NCI-H446 treated with DMSO at 0.1 percent for 48 hours (cell line): ENCODE measurements at places on chromosomes 7 and 10.

DNA sequence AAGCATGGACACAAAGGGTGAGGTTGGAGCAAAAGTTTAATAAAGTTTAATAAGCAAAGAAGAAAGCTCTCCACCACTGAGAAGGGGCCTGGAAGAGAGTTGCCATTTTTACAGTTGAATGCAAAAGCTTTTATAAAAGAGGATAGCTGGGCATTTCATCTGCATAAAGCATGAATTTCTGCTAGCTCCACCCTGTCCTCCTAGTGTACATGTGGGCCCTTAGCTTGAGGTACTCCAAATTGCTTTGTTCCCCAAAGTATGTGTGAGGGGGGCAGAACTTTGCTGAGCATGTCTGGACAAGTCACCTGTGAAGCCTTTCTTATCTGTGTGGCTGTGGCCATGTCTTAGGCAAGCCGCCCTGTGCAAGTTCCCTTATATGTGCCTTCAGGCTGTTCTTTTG, 22.6 kb upstream of the CROT start:
- no peak for DNase-seq

GRCh38 chr7:2431260-2431867, 28.0 kb downstream of the CHST12 start:
- no peak for DNase-seq

GRCh38 chr10:130809761-130810515, 501.6 kb downstream of the TCERG1L start:
- no peak for DNase-seq

- no peak for DNase-seq
These were observed 35.5 kb downstream of the GRIFIN start for GRCh38 chr7:2440608-2441245.

GRCh38 chr7:77783111-77783510, 15.1 kb downstream of the TMEM60 start:
- DNase-seq: no peak

DNA sequence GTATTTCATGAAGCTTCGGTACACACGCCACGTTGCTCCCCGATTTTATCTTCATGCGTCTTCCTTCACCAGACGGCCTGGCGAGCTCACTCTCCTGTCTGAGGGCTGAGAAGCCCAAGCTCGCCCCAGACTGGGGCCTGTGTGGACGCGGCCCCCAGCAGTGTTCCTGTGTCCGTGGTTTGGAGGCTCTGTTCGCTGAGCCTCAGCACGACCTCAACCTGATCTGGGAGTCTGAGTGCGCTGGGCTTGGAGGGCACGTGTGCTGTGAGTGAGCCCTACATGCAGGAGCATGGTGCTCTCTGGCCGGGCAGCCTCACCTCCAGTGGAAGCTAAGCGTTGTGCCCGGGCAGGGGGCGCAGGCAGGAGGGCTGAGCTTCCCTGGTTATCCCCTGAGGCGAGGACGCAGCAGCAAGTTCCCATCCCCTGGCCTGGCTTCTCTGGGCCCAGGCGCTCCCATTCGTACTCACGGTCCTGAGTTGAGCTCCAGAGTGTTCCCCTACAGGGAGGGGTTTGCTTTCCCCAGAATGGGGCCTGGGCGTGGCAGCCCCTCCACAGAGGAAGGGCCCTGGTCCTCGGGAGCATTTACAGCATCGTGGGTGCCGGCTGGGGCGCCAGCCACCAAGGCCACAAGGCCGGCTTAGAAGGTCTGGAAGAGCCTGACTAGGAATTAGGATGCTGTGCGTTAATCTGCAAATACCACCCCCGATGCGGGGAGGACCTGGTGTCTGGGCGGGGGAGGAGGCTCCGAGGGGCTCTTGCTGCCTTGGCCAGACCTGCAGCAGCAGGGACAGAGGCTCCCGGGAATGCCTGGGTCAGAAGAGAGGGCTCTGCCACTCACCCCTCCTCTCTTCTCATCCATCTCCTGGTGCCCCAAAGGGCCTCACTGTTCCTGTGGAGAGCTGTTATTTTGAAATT, 400.6 kb downstream of the DNAJB6 start:
- no peak for DNase-seq

DNA sequence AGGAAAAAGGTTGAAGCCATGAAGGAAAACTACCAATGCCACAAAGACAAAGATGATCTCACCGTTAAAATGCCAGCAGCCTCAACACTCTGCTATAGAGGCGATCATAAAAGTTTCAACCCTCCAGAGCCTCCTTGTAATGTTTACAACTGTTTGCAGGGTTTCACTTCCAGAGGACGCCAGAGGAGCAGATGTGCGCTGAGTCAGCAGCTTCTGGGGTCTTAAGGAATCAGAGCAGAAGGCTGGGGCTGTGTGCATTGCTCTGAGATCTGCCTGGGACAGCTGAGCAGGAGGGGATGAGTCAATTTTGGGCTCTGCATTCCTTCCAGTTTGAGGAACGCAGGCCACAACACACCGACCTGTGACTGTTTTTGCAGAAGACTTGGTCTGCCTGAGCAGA, 98.3 kb downstream of the TMEM130 start:
- DNase-seq: no peak

GRCh38 chr10:128156999-128157755, 31.0 kb upstream of the MKI67 start:
- no peak for DNase-seq

DNA sequence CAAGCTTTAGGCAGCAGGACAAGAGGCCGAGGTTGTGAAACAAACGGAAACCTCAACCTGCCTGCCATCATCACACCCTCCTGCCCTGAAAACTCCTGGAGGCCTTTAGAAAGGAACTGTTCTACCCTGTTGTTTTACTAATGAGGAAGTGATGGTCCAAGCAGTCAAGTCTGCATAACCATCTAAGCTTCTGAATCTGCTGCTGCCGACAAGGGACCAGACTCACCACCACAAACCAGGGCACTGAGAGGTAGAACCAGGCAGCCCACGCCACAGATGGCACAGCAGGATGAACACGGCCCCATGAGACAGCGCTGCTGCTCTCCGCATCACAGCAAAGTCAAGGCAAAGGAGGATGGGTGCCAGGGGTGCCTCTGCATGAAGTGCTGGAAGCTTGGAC, 209.4 kb downstream of the CELF2 start:
- DNase-seq: no peak

GRCh38 chr7:8391353-8392062, 41.9 kb upstream of the NXPH1 start:
- DNase-seq: no peak

DNA sequence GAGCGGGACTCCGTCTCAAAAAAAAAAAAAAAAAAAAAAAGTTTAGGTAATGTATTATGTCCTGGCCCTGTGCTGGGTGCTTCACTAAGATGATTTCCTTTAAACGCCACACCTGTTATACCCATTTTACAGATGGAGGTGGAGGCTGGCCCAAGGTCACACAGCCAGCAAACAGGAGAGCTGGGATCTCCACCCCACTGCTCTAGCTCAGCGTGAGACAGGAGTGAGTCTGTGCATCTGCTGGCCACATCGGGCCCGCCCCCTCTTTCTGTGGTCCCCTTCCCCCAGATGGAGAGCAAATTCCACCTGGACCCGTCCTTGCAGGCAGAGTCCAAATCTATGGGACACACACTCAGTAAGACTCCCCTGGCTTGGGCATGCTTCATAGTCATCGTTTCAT, 51.0 kb downstream of the LHPP start:
- DNase-seq: no peak

DNA sequence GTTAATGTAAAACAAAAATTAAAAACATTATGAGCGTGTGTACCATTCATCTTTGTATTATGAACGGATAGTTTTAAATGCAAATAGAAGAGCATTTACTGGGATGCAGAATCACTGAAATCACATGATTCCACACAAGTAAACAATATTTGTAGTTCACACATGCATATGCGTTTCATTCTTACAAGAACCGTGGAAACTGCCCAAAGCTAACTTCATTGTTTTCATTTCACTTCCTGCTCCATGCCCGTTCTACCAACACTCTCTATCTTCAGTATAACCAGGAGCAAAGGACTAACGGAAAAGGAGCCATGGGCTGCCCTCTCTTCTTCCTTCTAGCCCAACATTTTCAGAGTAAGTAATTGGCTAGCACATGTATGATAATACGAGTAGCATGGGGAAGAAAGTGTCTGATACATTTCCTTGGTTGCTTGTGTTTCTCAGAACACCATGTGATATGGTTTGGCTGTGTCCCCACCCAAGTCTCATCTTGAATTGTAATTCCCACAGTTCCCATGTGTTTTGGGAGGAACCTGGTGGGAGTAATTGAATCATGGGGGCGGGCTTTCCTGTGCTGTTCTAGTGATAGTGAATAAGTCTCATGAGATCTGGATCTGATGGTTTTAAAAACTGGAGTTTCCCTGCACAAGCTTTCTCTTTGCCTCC, 38.8 kb downstream of the ZNF783 start:
- DNase-seq: no peak

GRCh38 chr7:112654322-112655216, 135.6 kb downstream of the TMEM168 start:
- no peak for DNase-seq

- no peak for DNase-seq
These were observed 125.7 kb upstream of the NPS start for GRCh38 chr10:127423218-127423915.

GRCh38 chr7:92988941-92989545, 128.7 kb downstream of the SAMD9 start:
- DNase-seq: no peak

DNA sequence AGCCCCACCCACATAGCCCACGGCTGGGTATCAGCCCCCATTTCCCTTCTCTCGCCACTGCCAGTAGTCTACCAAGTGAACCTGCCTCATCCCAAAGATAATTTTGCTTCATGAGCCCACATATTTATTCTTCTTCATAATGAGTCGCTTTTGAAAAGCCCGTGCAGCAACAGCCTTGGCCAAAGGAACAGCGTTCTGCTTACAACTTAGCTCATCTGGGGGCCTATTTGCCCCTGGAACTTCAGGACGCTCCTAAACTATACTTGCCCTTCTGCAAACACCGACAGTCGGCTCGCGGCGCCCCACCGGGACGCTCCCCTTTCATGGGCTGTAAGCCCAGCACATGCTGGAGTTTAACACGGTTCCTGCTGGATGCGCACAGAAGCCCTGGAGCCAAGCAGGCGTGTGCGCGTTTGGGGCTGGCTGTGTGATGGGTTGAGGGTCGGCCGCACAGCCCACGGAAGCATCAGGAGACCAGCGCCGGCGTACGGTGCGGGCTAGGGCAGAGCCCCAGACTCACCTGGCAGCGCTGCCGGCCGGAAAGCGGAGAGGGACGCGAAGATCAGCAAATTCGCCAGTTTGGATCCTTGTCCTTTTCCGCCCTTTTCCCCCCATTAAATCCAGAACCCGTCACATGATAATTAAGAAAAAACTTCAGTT, 370 bp downstream of the TMEM60 start:
- DNase-seq: no peak

DNA sequence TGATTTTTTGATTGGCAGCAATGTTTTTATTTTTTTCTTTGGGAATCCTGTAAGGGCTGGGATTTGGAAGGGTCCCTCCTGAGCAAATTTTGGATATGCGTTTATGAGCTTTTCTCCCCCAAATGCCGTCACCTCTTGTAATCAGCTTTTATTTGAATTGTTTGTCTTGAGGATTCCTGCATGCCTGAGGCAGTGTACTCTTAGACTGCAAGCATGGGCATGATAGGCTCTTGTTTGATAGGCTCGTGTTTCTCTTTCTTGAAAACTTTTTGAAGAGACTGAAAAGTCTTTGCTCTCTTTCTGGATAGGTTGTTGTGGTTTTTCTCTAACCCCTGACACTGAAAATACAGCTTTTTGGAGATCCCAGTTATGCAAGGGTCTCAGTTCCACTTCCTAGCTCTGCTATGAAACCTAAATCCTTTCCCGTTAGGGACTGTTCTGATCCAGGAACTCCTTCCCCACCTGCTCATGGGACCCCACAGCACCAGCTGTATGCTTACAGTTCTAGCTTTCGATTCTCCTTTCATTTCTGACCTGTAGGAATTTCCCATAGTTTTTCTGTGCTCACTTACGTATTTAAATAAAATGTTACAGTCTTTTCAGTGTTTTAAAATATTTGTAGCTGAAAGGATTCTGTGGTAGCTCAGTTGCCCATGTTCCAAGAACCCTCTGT, 17.2 kb downstream of the TSPAN13 start:
- no peak for DNase-seq

DNA sequence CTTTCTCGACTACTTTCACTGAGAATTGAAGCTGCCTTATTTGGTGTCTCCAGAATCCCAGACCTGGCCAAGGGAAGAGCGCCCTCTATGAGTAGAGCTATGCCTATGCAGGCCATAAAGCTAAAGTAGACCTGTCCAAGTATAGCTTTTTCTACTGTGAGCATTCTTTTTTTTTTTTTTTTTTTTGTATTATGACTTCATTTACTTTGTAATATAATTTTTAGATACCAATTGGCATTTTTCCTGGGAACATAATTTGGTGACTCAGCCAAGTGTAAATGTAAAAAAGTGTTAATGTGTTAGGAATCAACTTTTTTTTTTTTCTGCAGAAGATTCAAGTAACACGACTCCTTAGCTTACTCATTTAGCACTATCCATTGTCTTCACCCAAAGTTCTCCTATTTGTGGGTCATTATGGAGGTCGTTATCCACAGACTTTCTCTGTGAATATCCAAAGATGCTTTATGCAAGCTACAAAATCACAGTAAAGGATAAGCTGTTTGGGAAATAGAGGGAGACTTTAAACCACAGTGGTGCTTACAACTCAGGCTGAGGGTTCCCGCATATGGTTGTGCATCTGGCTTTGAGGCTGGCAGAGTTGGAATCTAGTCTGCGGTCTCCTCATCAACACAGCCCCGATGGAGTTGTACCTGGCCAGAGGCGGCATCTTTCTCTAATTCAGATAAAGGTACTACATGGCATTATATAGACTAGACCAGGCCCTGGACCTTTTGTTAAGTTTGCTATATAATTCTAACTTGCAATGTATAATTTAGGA, 1040.2 kb upstream of the SORCS1 start:
- no peak for DNase-seq

- no peak for DNase-seq
These were observed 215.7 kb downstream of the PTN start for GRCh38 chr7:137127806-137128205.

DNA sequence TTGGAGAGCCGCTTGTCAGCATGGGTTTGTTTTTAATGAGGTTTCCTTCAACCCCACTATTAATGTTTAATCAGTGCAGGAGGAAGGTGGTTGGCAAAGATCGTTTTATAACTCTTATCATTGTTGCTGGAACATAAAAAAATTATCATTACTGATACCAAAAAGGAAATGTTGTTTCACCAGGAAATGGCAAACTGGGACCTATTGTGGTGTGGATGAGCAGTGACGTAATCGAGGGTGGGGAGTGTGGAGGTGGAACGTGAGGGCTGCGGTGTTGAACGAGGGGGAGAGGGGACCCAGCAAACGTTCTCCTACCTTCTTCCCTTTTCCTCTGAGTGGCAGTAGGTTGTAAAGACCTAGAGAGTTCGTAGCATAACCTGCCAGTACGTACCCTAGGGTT, 71.9 kb upstream of the TOMM7 start:
- no peak for DNase-seq

GRCh38 chr7:30986738-30987137, 23.0 kb downstream of the GHRHR start:
- DNase-seq: no peak

DNA sequence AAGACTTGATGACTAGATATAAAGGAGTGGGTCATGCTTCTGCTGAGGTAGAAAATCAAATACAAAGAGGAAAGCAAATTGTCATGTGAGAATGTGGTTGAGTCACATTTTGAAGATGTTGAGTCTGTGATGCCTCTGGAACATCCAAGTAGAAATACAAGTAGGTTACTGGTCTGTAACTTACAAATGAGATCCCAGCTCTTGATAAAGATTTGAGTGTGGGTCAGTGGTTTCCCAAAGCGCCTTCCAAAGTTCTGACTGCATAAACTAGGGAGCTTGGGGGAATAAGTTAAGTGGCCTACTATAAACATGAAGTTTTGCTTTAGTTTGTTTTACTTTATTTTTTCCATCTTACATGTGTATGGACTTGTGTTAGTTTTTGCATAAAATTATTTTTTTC, 144.3 kb upstream of the ETV1 start:
- no peak for DNase-seq

- no peak for DNase-seq
These were observed 179.7 kb upstream of the BET1 start for GRCh38 chr7:94183891-94184290.
